Stimulated activated CD4-positive, alpha-beta T cell treated with anti-CD3 and anti-CD28 coated beads, TNF-alpha, amount 100 ng/mL, for 48 hours (primary cell): ENCODE measurements at places on chromosomes 7 and 10.

GRCh38 chr10:93630625-93631557, 18.6 kb downstream of the PDE6C start:
- DNase-seq: no peak

- no peak for DNase-seq
Observed at GRCh38 chr7:49333180-49333881, 409.0 kb downstream of the CDC14C start.

DNA sequence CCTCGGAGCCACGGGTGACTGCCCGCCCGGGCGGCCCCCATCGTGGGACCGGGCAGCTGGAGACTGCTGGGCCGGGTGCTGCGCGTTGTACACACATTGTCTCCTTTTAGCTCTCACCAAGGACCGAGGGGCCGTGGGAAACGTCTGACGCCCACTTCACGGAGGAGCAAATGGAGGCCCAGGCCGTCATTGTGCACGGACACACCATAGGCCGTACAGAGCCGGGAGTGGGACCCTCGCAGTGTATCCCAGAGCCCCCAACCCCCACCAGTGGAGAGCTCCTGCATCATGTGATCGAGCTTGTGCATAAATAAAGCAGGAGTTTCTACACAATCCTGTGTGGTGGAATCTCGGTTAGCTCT, 722 bp downstream of the DENND10 start:
- peak; percentile 6 for DNase-seq

DNA sequence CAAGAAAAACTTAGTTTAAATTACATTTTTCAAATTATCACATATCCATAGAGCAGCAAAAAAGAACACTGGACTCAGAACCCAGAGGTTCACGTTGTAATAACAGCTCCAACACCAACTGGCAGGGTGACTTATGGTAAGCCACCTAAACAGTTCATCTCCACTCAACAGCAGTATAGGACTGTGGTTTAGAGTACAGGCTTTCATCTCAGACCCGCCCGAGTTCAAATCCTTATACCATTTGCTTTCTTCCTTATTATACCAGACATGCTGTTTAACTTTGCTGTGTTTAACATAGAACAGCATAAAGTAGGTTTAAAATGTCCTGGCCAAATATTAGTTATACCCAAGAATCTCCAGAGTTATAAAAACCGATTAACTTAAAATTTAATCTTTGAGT, 97.9 kb downstream of the ARHGAP21 start:
- no peak for DNase-seq

- no peak for DNase-seq
Observed at GRCh38 chr7:92226981-92227380, 18.7 kb downstream of the KRIT1 start.

- no peak for DNase-seq
Observed at GRCh38 chr7:52325237-52325636, 710.2 kb upstream of the POM121L12 start.

DNA sequence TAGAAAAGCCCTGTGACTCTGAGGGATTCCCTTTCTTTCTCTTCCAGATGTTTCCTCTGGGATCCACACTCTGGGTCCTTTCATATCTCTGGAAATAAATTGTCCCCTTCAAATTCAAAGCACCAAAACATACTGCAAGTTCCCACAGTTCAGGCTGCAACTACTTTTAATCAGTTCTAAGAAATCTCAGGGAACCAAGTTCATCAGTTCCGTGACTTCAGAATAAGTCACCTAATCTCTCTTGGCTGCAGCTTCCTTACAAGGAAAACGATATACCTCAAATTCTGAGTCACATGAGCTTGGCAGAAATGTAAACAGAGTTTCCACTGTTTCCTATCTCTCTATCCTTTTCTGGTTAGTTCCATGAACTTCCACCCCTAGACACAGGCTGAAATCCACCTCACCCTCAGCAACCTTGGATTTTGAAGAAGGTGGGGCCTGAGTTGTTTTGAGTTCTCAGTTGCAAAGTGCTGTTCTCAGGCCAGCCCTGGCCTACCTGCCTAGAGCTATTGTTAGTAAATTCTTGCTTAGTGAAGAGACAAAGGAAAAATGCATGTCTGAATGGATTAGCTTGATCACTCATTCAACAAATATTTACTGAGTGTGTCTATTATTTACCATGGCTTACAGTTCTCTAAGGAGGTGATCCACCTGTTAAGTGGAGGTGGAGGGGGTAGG, 59.3 kb upstream of the IL6 start:
- DNase-seq: no peak

DNA sequence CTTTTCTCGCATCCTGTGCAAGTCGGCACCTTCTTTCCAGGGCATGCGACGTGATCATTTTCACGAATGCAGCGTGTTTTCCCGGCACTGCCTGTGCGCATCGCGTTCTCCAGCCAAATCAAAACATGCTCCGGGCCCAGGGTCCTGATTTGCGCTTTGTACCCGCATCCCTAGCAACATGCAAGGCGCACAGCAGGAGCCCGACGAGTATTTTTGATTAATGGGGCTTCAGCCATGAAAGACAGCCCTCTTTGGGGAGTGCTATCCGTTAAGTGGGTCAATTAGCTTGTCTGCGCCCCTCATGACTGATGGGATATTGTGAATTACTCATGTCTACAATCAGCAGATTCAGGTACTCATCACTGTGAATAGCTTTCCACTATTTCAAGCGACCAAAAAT, 243.3 kb upstream of the RNF32 start:
- no peak for DNase-seq

DNA sequence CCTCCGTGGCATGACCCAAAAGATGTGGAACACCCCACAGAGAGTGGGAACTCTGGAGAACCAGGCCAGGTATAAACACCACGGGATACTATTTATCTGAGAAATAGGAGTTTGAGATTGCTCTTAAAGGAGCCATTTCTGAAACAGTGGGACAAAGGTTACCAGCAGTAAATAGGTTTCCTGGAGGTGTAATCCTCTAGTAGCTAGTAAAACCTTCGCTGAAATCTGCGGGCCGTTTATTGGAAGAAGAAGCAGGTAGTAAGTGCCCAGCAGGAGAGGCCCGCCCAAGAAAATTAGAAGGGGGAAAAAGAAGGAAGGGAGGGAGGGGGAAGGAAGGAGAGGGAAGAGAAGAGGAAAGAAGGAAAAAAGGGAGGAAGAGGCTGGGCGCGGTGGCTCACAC, 51.6 kb downstream of the CHST3 start:
- DNase-seq: no peak

- no peak for DNase-seq
Observed at GRCh38 chr10:31353574-31353973, 34.6 kb downstream of the ZEB1 start.

DNA sequence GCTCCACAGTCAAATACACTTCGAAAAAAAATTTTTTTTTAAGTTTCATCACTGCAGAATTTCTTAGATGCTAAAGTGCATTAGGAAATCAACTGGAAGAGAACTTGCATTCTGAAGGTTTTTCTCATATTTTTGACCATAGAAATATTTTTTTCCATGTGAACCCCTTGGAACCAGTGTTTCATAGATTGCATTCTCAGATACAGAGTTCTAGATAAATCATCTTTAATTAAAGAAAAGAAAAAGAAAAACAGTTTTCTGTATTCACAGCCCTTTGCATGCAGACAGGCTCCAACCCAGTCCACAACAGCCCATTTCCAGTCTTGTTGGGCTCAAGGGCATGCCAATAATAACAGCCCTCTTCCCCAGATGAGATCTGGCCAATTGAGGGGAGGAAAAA, 75.5 kb upstream of the RPA3 start:
- no peak for DNase-seq

- no peak for DNase-seq
Observed at GRCh38 chr10:72687035-72687434, 4.9 kb upstream of the MCU start.

- DNase-seq: no peak
Observed at GRCh38 chr7:151201751-151202150, 8.5 kb downstream of the H2BK1 start.

- DNase-seq: no peak
Observed at GRCh38 chr7:43869867-43870240, 537 bp upstream of the MRPS24 start.

- no peak for DNase-seq
Observed at GRCh38 chr7:108002726-108003598, at the start of gene LAMB1. Gene LAMB1 (minus strand): TSS chr7:108003161. CDS start chr7:108002885, 276 bp downstream.

GRCh38 chr7:69430384-69431021, 167.8 kb upstream of the AUTS2 start:
- DNase-seq: no peak

- no peak for DNase-seq
Observed at GRCh38 chr7:55050281-55050680, 31.5 kb downstream of the EGFR start.

- DNase-seq: no peak
Observed at GRCh38 chr10:34475274-34475646, 339.8 kb downstream of the PARD3 start.

DNA sequence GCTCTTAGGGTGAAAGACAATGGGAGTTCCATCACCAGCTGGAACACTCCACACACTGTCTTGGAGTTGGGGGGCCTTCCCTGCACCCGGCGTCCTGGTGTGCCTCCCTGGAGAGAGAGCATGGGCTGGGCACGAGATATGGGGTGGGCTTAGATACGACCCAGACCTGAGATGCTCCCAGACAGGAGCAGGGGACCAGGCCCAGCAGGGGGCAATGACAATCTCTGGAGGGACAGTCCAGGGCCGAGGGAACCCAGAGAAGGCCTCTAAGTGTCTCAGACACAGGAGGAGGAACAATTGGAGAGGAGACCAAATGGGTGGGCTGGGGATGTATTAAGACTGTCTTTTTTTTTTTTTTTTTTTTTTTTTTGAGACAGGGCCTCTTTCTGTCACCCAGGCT, 40.0 kb downstream of the MYL10 start:
- DNase-seq: no peak

DNA sequence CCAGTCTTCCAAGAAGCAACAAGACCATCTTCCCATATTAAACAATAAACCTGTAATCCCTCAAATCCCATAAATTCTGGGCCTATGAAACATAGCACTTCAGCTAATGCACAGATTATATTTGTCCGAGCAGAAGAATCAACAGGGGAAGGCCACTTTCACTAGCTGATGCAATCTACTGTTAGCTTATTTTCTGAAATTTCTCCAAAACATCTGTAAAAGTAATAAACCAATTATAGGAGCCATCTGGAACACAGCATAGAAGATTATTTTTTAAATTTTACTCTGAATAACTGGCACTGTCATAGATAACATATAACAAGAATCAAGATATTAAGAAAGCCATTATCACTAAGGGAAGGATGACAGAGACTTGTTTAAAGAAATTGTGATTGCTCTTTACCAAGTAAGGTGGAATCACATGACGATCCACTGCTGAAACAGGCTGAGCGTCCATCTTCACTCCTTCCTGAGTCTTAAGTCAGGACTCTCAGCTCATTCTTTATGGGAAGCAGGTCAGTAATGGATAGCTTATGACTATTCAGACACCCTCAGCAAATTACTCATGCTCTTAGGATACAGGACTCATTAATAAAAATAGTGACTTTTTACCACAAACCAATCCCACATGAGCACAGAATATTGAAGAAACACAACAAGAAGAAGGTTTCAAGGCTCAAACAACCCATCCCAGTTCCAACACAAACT, 719.5 kb downstream of the XPNPEP1 start:
- no peak for DNase-seq

DNA sequence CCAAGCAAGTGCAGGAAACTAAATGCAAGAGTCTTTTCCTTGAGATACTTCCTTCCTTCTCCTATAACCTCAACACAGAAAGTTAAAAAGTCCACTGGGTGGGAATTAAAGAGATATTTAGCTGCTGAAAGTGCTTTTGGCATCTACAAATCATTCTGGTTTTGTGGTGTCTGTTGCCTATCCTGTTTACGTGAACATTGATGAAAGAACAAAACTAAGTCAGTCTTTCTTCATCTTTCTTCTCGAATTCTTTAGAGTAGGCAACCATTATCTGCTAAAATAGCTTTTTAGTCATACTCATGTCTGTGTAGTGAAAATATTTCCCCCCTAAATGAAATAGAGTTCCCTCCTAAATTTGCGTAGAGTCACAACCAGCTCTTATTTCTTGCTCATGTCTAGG, 838.6 kb downstream of the GATA3 start:
- DNase-seq: no peak

- DNase-seq: no peak
Observed at GRCh38 chr10:75150656-75151055, 39.2 kb downstream of the SAMD8 start.

- DNase-seq: no peak
Observed at GRCh38 chr10:61730671-61731070, 67.9 kb downstream of the CABCOCO1 start.

DNA sequence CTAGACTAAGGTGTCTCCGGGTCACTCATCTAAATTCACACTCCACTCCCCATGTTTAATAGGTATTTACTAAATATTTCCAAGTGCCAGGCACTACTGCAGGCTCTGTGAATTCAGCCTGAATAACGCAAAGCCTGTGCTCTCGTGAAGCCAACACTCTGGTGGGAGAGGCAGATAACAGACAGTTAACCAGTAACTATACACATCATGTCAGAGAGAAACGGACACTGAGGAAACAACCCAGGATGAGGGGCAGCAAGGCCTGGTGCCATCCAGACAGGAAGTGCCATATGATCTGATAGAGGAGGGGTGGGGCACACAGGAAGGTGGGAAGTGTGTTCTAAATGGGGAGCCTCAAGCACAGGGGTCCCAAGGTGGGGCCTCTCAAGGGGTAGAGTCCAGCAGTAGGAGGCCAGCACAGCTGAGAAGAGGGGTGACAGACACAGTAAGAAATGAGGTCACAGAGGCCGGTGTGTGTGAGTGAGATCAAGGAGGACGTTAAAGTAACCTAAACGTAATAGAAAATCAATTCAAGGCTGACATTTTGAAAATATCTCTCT, 85.3 kb downstream of the LARP4B start:
- no peak for DNase-seq

GRCh38 chr10:132590094-132590751, 52.6 kb downstream of the INPP5A start:
- DNase-seq: no peak

DNA sequence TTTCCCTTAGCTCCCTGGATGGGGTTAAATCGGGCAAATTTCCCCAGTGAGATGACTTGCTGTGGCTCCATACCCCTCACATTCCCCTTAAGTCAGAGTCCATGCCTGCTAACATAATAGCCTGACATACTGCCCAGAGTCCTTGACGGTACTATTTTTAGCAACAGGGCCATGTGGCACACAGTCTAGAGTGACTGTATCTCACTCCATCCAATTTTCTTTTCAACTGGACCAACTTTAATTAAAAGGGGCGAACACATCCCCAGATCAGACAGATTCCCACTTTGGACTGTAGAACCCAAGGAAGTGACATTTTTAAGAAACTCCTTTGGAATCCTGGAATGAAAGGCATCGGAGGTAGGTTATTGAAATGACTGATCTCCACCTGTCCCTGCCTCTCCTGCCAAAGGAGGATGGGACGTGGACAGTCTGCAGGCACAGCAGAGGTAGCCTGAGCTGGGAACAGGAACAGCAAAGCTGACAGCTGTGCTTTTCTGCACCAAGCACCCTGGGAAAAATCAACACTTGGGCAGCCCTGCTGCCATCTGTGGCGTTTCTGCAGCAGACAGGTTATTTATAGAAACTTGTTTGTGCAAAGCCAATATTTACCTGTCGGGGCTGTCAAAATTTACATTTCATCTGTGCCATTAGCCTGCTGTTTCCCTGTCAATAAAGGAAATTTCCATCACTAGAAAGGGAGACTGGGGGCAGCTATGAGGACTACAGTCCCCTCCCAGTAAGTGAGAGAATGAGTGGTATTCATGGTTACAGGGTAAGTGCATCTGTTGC, 221.5 kb upstream of the AOAH start:
- no peak for DNase-seq
